Heart left ventricle (tissue), 16 donors: ENCODE measurements at places on chromosomes 13 and 19.

DNA sequence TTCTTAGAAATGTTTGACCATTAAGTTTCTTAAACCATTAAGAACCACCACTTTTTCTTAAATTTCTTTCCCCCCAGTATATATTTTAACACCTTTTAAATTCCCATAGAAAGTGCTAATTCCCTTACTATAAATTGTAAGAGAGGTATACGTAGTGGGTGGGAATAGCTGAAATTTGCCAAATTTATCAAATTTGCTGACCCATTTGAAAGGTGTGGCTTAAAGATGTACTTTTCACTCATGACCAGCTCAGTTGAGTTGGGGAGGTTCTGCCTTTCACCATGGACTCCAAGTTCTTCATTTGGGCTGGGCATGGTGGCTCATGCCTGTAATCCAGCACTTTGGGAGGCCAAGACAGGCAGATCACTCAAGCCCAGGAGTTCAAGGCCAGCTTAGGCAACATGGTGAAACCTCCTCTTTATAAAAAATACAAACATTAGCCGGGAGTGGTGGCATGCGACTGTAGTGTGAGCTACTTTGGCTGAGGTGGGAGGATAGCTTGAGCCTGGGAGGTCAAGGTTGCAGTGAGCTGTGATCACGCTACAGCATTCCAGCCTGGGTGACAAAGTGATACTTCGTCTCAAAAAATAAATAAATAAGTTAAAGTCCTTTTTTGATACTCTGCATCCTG, 133.2 kb downstream of the MRPL57 start:
- no peaks in the 10 kb centered on the region for H3K4me1 ChIP-seq
- no peaks in the 10 kb centered on the region for H3K36me3 ChIP-seq
- no peak overlapping the region for H3K27ac ChIP-seq
- DNase-seq, result no peak
- no peak overlapping the region for H3K4me3 ChIP-seq

GRCh38 chr19:590396-590745, 690 bp downstream of the HCN2 start:
- H3K4me3 ChIP-seq, result no peak overlapping the region
- H3K4me1 ChIP-seq, result peaks cover 17% of the 10 kb centered on the region
- no peak for DNase-seq

DNA sequence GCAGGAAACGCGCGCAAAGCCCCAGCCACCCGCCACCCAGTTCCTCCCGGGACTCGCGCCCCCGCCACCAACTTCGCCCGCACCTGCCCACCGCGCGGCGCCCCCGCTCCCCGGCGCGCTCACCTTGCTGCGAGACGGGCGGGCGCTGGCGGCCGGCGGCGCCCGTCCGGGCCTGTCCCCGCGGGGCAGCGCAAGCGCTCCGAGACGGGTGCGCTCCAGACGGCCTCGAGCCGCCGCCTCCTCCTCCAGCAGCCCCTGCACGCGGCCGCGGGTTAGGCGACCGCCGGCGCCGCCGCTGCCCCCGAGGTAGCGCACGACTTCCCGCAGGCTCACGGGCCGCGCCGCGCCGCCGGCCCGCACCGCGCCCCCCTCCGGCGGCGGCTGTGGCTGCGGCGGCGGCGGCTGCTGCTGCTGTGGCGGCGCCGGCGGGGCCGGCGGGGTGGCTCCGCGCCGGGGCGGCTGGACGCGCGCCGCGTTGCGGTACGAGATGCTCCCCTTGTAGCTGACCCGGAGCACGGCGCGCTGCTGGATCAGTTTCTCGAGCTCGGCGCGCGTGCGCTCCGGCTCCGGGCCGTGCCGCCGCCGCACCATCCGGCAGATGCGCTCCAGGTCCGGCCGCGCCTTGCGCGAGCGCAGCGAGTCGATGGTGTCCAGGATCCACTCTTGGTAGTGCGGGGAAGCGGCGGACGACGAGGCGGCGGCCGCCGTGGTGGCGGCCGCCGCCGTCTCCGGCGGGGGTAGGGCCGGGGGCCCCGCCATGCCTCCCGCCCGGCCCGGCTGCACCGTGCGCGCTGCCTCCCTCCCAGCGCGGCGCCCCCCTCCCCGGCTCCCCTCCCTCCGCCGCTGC, 666 bp downstream of the SAMD1 start:
- peak overlapping the region; percentile 86 for H3K4me3 ChIP-seq
- peak; percentile 67 for DNase-seq
- H3K27ac ChIP-seq, result peak overlapping the region; percentile 97
- H3K36me3 ChIP-seq, result peaks cover 19% of the 10 kb centered on the region
- peaks cover 19% of the 10 kb centered on the region for H3K4me1 ChIP-seq

DNA sequence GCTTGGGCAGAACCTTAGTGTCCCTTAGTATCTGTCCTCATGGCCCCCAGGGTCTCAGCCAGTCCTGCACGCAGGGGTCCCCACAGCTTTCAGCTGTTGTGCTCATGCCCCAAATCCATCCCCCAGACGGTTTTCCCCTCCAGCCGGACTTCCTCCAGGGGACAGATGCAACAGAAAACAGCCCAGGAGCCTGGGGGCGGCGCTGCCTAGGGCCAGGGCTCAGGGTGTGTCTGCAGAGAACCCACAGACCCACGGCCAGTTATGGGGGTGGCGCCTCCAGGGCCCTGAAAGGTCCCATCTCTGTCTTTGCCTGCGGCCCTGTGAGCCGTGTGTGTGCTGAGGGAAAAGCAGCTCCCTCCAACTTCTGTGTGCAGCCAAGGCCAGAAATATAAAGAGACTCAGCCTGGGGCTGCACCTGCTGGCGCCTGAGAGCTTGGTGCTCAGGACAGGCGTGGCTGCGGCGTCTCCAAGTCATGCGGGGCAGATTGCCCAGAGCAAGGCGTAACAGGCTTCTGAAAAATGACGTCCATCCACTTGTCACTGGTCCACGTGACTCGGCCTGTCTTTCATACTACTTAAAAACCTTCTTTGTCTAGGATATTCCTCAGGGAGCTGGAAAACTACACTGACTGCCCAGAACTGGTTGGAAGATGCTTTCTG, 22.1 kb upstream of the F7 start:
- H3K27me3 ChIP-seq, result no peaks in the 10 kb centered on the region
- H3K27ac ChIP-seq, result no peak overlapping the region
- H3K4me3 ChIP-seq, result no peak overlapping the region
- peaks cover 13% of the 10 kb centered on the region for H3K4me1 ChIP-seq

GRCh38 chr19:34319785-34320184, 45.2 kb upstream of the GPI start:
- DNase-seq, result no peak
- no peak overlapping the region for H3K27ac ChIP-seq
- no peaks in the 10 kb centered on the region for H3K36me3 ChIP-seq
- peaks cover 18% of the 10 kb centered on the region for H3K4me1 ChIP-seq

- no peak overlapping the region for H3K27ac ChIP-seq
- H3K27me3 ChIP-seq, result no peaks in the 10 kb centered on the region
- no peak overlapping the region for H3K4me3 ChIP-seq
- H3K36me3 ChIP-seq, result no peaks in the 10 kb centered on the region
- DNase-seq, result peak; percentile 23
Observed at GRCh38 chr13:103351035-103351828, 285.0 kb upstream of the SLC10A2 start.

GRCh38 chr13:62910541-62911060, 1495.0 kb upstream of the PCDH20 start:
- H3K36me3 ChIP-seq, result no peaks in the 10 kb centered on the region
- H3K27me3 ChIP-seq, result no peaks in the 10 kb centered on the region
- no peak overlapping the region for H3K4me3 ChIP-seq
